ENCODE measurements at places on chromosomes 3 and 15. TPM values are rescaled to one million over a fixed set of nuclear protein-coding genes. Genes with fewer than 3 reads are reported as not detected.
A peak's percentile ranks its signal among the peaks of the same experiment; 100 is the strongest.

DNA sequence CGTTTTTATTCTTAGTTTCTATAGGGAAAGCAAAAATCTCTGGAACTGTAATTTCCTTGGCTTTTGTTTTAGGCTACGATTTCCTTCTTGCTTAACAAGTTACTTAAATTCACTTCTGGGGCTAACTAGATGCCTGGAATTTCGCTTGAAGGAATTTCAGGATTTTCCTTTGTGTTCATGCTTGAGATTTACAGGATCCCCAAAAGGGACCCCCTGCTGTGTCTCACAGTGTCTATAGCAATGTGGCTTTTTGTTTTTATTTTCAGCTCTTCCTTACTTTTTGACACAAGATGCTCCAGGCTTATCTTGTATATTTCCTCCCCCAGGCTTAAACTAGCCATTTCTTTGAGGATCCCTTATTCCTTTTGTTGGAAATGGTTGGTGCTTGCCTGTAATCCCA is 95.5 kb upstream of the DPPA4 start:
- no peaks in the 10 kb centered on the region for H3K27me3 ChIP-seq
- H3K4me1 ChIP-seq: no peaks in the 10 kb centered on the region
- no peak overlapping the region for H3K4me3 ChIP-seq

DNA sequence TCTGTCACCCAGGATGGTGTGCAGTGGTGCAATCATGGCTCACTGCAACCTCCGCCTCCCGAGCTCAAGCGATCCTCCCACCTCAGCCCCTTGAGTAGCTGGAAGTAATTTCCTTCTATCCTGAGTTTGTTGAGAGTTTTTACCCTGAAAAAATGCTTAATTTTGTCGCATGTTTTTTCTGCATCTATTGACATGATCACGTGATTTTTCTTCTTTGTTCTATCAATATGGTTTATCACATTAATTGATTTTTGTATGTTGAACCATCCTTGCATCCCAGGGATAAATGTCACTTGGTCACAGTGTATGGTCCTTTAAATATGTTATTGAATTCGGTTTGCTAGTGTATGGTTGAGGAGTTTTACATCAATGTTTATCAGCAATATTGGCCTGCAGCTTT is 11.9 kb upstream of the OR5K4 start:
- DNase-seq: no peak
- no peaks in the 10 kb centered on the region for H3K4me1 ChIP-seq
- no peak overlapping the region for H3K27ac ChIP-seq
- H3K4me3 ChIP-seq: no peak overlapping the region
- H3K27me3 ChIP-seq: no peaks in the 10 kb centered on the region
- no peaks in the 10 kb centered on the region for H3K36me3 ChIP-seq

DNA sequence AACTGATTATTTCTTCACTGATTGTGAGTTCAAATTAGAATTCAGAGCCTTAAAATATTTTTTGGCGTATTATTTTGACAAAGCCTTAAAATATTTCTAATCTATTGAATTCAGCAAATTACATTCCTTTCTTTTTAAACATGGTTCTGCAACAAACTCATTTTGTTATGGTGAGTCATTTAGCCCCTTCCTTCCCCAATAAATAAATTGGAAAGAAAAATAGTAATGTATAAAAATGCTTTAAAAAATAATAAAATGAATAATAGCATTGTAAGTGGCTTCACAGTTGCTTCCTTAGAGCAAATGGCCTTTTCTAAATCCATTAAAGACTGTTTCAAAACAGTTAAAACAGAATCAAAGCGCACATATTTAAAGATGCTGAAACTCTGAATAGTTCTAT is 12.1 kb downstream of the CSNK1G1 start:
- no peaks in the 10 kb centered on the region for H3K27me3 ChIP-seq
- no peak overlapping the region for H3K27ac ChIP-seq
- no peaks in the 10 kb centered on the region for H3K4me1 ChIP-seq
- H3K4me3 ChIP-seq: no peak overlapping the region

Gene ISL2
- total RNA-seq: 0.13 TPM

GRCh38 chr15:52483707-52484106 is 45.0 kb downstream of the MYO5A start:
- peaks cover 4% of the 10 kb centered on the region for H3K4me1 ChIP-seq
- no peak for DNase-seq
- no peaks in the 10 kb centered on the region for H3K36me3 ChIP-seq
- no peak overlapping the region for H3K27ac ChIP-seq
- H3K4me3 ChIP-seq: no peak overlapping the region
- no peaks in the 10 kb centered on the region for H3K27me3 ChIP-seq

DNA sequence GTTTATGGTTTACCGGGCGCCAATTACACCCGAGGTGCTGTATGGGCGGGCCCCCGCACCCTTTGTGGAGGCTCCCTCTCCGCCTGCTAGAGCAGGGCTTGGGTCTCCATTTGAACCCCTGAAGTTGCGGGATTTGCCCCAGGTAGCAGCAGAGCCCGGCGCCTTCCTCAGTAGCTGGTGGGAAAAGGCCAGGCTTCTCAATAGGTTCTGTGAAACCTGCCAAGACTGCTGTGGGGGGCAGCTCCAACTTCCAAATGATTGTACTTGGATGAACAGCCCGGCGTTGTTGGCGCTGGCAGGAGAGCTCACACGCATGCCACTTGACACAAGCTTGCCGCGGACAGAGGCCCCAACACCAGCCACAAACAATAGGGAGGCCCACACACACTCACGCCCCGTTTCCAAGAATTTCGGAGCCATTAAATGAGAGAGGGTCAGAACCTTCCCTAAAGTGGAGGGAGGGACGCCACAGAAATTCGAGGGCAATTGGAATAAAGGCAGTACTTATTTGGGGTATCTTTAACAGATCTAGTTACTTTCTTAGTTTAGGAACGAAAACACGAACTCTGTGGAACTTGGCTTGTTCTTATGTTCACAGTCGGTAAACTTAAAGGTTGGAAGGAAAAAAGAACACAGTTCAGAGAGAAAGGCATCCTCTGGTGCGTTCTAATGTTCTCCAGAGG is 1.4 kb downstream of the EPHB3 start:
- H3K27ac ChIP-seq: peak overlapping the region; percentile 36
- DNase-seq: no peak
- no peaks in the 10 kb centered on the region for H3K27me3 ChIP-seq
- H3K36me3 ChIP-seq: no peaks in the 10 kb centered on the region

DNA sequence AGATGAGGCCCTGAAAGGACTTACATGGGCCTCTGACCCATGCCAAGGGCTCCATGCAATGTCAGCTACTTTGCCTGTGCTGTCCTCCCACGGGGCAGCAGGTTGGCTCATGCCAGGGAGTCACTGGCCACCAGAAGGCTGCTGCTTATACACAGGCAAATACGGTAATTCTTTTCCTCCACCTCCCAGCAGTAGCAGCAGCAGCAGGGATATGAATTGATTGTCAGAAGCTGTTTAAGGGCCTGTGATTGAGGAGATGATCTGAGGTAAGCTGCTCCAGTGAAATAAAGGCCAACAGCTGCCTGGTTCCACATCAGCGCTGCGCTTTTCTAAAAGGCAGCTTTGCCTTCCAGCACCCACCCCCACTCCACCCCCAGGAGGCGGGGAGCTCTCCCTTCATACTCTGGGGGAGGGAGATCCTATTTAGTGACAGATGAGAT is 250.5 kb downstream of the SHQ1 start:
- H3K4me3 ChIP-seq: no peak overlapping the region
- no peaks in the 10 kb centered on the region for H3K36me3 ChIP-seq
- no peaks in the 10 kb centered on the region for H3K27me3 ChIP-seq
- H3K4me1 ChIP-seq: no peaks in the 10 kb centered on the region
- DNase-seq: no peak
